ENCODE measurements at places on chromosomes 3 and 15.

DNA sequence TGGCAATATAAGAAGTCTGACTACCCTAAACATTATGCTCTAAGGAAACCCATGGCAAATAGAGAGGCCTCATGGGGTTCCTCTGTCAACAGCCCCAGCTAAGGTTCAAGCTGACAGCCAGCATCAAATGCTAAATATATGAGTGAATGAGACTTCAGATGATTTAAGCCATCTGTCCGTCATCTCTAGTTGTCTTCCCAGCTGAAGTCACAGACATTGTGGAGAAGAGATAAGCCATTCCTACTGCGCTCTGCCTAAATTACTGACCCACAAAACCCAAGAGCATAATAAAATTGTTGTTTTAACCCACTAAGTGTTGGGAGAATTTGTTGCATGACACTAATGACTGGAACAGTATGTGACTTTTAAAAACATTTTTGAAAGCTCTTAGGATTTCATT is 87.3 kb upstream of the IGSF10 start:
- DNase-seq, result no peak

DNA sequence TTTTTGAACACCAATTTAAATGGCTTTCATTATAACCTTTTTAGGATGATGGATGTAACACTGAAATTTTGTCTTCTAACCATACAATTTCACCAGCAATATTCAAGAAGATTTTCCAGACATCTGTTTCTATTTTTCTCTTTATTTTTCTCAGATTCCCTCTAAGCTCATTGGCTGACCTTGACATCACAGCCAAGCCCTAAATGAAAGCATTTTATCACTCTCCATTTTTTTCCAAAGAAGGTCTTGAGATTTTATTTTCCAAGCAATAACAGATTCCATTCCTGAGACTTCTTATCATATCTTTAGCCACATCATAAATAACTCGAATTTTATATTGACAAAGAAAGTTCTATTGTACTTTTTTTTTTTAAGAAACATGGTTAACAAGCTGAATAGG is 392.6 kb upstream of the THBS1 start:
- no peak for DNase-seq

DNA sequence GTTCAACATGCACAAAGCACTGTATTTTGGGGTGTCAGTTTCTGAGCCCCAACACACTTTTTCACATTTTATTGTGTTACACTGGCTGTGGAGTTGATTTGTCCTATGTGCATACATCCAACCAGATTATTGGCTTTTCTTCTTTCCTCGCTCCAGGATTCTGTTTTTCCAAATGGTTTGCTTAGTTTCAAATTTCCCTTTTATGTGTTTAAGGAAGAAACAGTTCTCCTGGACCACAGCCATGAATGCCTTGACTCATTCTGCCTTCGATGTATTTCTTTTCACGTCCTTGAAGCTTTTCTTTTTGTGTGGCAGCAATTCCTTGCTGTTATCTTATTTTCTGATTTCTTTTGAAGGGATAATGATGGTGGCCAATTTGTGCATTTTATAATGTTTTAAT is 53.8 kb downstream of the CACNA2D3 start:
- DNase-seq, result no peak

GRCh38 chr3:69674752-69675151 is 64.5 kb upstream of the MITF start:
- DNase-seq, result no peak

- no peak for DNase-seq
These were observed 449.7 kb upstream of the ALCAM start for GRCh38 chr3:104916971-104917370.

DNA sequence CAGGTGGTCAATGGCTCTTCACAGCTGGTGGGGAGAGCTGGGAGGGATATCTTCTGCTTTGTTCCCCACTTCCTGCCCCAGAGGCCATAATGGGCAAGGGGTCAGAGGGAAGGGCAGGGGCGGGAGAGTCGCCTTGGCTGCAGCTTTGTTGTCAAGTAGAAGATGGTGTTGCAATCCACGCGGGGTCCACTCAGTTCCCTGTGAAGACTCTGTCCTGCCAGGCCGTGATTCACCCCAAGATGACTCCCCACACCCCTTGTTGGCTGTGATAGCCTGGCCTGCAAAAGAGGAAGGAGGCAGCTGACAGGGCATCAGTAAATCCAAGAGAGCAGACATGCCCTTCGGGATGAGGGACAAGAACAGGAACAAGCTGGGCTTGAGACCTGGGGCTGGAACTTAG is 6.9 kb downstream of the GALNT15 start:
- no peak for DNase-seq

DNA sequence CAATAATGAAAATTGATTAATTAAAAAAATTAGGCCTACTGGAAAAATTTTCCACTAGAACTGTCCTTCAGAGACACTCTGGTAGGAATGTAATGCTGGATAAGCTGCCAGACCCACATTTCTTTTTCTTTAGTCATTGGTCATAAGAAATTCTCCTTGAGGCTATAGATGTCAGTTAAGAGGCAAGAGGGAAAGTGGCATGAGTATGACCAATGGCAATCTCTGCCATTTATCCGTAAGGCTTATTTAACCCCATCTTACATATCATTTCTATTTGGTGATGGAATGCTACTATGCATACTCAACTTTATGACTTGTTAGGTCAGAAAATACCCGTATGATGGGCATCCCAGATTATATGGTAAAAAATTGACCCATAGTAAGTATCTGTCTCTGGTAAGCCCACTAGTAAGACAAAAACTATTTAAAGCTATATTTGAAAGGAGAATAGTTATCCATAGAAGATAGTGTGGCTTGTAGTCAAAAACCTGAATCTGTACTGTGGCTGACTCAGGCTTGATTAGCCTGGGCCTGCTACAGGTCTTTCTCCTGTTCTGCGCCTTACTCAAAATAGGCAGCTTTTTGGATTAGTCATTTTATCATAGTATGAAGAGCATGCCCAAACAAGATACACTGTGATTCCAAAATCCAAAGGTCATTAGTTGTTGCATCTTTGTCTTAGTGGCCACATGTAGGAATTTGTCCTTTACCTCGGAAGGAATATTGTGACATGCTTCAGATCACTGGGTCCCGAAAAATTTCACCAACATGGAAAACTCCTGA is 314.7 kb downstream of the PYDC2 start:
- no peak for DNase-seq

- no peak for DNase-seq
These were observed 835.1 kb downstream of the EDEM1 start for GRCh38 chr3:6022621-6023020.

DNA sequence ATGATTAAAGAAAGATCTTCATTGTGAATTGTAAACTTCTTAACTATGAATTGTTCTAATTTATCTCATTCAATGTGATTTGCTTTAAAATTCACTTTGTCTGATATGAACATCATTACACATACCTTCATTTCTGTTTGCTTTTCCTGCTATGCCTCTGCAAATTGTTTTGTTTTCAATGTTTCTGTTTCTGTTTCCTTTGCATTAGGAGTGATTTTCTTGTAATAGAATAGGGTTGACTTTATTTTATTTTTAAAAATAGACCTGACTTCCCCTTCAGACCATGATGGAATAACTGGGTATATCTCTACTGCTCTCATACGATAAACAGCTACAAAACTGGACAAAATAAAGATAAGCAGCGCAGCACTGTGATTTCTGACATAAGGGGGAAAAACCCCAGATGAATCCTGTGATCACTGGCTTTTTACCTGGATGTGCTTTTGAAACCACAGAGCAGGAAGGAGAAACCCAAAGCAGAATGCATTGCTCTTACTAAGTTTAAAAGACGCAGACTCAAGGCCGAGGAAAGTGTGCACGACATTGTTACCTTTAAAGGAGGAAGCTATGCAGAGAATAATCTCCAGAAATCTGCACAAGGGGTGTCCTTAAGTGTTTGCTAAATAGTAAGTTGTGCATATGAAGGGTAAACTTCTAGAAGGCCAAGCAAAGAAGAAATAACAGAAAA is 420.2 kb downstream of the TBC1D5 start:
- no peak for DNase-seq

DNA sequence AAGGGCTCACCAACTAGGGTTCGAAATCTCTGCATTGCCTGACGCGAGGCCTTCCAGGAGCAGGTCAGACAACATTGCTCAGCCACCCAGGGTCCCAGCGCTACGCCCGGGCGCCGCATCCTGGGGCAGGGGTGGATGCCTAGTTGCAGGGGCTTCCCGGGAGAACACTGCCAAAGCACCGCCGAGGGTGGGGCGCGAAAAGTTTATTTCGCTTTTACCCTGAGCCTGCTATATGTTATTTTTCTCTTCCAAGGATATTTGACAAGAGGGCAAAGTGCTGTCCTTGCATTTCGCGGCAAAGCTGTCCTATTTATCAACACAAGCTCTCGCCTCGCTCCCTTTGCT is 549 bp upstream of the SOX14 start:
- no peak for DNase-seq

GRCh38 chr15:65833501-65834205 is 35.6 kb upstream of the RAB11A start:
- no peak for DNase-seq

DNA sequence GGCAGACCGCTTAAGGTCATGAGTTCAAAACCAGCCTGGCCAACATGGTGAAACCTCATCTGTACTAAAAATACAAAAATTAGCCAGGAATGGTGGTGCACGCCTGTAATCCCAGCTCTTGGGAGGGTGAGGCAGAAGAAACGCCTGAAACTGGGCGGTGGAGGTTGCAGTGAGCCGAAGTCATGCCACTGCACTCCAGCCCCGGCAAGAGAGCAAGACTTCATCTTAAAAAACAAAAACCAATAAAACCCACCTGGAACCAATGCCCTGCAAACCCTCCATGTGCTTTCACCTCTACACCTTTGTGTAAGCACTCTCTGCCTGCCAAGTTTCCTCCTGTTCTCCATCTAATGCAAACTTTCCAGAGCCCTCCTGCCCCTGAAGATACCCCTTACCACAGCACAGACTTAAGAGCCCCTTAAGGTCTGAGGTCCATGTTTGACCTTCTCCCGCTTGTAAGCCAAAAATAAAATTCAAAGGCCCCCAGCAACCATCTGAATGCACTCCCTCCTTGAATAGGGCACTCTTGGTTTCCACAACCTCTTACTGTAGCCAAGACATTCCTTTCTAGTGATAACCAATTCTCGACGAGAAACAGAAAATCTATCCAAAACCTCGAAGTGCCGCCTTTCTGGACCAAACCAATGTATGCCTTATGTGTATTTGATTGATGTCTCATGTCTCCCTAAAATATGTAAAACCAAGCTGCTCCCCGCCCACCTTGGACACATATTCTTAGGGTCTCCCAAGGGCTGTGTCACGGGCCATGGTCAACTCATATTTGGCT is 3.0 kb downstream of the RPL32 start:
- no peak for DNase-seq

DNA sequence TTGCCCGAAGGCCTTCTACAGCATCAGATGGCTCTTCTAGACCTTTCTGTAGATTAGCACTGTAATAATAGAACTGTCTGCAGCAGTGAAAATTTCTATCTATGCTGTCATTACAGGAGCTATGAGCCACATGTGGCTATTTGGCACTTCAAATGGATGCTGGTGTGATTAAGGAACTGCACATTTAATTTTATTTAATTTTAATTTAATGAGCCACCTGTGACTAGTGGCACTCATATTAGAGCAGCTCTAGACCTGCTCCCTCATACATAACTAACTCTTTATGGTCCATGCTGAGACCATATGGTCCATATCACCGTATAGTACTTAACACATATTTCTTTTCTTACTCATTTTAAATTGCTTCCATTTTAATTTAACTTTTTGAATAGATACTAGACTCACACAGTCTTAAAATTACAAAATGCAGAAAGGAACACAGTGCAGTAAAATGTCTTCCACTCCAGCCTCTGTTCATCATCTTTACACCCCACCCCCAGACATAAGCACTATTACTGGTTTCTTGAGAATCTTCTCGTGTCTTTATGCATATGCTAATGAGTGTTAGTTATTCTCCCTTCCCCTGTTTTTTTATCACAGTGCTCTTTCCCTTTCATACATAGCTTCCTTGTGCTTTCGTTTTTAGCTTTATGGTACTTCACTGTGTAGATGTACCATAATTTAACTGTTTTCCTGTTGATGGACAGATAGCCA is 9.6 kb downstream of the LSM3 start:
- no peak for DNase-seq

- no peak for DNase-seq
These were observed 816.3 kb downstream of the FHIT start for GRCh38 chr3:60434950-60435349.

DNA sequence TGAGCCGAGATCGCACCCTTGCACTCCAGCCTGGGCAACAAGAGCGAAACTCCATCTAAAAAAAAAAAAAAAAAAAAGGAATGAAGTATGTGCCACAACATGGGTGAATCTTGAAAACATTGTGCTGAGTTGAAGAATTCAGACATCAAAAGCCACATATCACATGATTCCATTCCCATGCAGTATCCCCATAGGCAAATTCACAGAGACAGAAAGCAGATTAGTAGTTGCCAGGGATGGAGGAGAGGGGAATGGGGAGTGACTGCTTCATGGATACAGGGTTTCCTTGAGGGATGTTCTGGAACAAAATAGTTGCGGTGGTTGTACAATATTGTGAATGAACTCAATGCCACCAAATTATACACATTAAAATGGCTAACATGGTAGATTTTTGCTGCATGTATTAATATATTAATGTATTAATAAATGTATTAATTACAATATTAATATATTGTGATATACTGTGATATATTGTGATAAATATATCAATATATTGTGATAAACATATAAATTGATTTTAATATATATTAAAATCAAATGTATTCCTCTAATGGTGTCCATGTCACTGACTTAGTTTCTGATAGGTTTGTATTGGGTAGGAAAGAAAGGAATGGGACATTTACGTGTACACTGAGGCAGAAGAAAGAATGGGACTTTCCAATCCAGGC is 34.9 kb downstream of the SMAD3 start:
- no peak for DNase-seq

- DNase-seq, result no peak
These were observed 35.0 kb downstream of the ATP2B2 start for GRCh38 chr3:10470120-10471053.

- DNase-seq, result no peak
These were observed 23.0 kb downstream of the NEK10 start for GRCh38 chr3:27345959-27346865.

DNA sequence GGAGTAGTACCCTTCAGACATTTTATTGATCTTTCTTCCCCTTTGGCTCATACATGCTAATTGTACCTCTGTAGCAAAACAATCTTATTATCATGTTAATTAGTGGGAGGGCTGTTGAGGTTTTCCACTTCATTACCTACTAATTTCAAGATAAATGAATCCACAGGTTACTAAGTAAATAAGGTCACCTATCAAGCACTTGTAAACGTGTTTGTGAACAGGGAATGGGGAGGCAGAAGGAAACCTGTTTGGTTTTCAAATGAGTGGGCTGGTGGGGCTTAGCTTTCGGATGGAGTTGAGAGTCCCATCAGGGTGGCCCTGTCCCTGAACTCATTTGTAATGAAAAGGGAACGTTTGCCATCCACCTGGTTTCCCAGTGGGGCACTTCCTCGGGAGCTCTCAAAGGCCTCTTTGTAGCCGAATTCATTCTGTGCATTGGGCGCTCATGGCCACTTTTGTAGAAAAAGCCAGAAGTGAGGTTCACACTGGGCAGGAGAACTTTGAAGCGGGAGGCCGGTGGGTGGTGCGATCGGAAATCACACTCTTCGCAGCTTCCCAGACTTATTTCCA is 419.8 kb upstream of the NR2F2 start:
- no peak for DNase-seq
